ENCODE measurements at places on chromosomes 12 and 14. TPM values are rescaled to one million over a fixed set of nuclear protein-coding genes. Genes with fewer than 3 reads are reported as not detected.

GRCh38 chr14:67359775-67360469, at the start of the genes ATP6V1D and EIF2S1:
Gene ATP6V1D, minus strand, starts transcription at chr14:67359804. Its CDS starts 106 bp downstream, at chr14:67359698.
Gene EIF2S1, plus strand, starts transcription at chr14:67360328. Its CDS starts 4,440 bp downstream, at chr14:67364768.
- DNase-seq: peak; percentile 99

KRT6C gene
- polyA plus RNA-seq: not detected

OR9K2 gene
- polyA plus RNA-seq: not detected

GRCh38 chr12:94191023-94191422, 42.6 kb downstream of the PLXNC1 start:
- DNase-seq: no peak

PKP2 gene
- 21.0 TPM for polyA plus RNA-seq

GRCh38 chr12:50647031-50647430, 116.9 kb upstream of the ATF1 start:
- peak; percentile 31 for DNase-seq

PRB2 gene
- not detected for polyA plus RNA-seq

DNA sequence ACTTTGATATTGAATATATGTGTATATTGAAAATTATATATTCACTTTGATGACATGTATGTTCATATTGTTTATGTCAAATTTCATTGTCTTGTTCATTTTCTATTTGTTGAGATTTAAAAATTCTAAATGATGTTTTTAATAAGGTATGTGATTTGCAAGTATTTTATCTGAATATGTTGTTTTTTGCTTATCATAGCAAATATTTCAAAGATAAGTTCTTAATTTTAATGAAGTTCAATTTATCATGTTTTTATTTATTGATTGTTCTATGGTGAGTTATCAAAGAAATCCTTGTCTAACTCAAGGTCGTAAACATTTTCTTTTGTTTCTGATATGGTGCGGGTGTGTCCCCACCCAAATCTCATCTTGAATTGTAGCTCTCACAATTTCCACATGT, 45.2 kb downstream of the OR9K2 start:
- no peak for DNase-seq

FUT8 gene
- 17.0 TPM for polyA plus RNA-seq

DNA sequence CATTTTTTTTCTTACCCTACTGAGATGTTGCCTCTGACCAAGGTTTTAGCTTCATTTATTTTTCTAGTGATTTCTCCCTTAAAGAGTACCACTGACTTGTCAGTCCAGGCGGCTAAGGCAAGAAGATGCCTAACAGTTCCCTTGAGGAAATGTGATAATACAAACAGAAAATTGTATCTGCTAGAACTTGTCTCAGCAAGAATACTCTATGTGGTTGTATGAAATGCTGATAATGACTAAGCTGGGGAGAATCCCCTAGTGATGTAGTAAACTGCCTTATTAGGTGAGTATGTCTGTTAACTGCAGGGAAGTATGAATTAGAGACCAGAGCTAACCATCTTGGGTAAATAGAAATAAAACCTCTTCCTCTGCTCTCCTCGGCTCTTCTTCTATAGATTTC, 6.7 kb downstream of the C12orf54 start:
- DNase-seq: no peak

- DNase-seq: no peak
Observed at GRCh38 chr12:126198966-126199692, 1133.9 kb downstream of the AACS start.

TSPAN19 gene
- 0.49 TPM for polyA plus RNA-seq

- DNase-seq: no peak
Observed at GRCh38 chr12:2435511-2435910, 359.3 kb upstream of the FKBP4 start.

- DNase-seq: no peak
Observed at GRCh38 chr12:71566655-71567054, 97.0 kb downstream of the ZFC3H1 start.

FAM222A gene
- 8.3 TPM for polyA plus RNA-seq

LAG3 gene
- polyA plus RNA-seq: 1.1 TPM

- peak; percentile 19 for DNase-seq
Observed at GRCh38 chr12:7638064-7638759, 27.5 kb downstream of the APOBEC1 start.

ADAM20 gene
- polyA plus RNA-seq: 0.06 TPM

GRCh38 chr14:72921396-72921795, 4.9 kb upstream of the DCAF4 start:
- no peak for DNase-seq

DNA sequence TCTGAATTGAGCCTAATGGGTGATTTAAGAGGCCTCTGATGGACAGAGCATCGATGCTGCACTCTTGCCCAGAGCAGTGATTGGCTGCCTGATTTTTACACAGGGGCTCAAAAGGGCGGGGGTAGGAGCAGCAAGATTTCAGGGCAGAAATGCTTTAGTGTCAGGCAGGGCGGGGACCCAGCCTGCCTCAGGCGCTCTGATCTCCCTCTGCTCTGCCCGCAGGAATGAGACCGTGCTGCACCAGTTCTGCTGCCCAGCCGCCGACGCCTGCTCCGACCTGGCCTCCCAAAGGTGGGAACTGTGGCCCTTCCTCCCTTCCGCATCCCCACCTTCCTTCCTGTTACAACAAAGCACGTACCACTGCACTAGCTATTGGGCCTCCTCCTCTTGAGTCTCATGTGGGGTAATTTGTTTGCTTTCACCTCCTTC, 32.4 kb downstream of the IQSEC3 start:
- no peak for DNase-seq

DNA sequence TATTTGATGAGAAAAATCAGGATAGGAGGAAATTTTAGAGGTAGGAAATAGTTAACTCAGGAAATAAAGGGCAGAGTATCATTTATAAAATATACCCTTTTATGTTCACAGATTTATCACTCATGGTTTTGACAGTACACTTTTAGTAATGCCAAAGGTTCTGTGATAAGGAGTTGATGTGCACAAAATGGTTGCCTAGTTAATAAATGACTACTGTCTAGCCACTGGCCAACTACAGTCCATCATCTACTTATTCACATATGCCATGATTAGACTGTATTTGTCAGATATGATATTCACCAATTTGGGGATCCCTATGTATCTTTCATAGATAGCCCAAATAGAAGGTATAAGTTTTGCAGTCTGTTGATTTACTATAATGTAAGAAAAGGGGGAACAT, 19.2 kb upstream of the GXYLT1 start:
- no peak for DNase-seq

C1S gene
- 43.0 TPM for polyA plus RNA-seq

GRCh38 chr12:90090929-90091651, 382.5 kb upstream of the ATP2B1 start:
- no peak for DNase-seq

NANOG gene
- 0.09 TPM for polyA plus RNA-seq

SDR9C7 gene
- polyA plus RNA-seq: 0.21 TPM

DNA sequence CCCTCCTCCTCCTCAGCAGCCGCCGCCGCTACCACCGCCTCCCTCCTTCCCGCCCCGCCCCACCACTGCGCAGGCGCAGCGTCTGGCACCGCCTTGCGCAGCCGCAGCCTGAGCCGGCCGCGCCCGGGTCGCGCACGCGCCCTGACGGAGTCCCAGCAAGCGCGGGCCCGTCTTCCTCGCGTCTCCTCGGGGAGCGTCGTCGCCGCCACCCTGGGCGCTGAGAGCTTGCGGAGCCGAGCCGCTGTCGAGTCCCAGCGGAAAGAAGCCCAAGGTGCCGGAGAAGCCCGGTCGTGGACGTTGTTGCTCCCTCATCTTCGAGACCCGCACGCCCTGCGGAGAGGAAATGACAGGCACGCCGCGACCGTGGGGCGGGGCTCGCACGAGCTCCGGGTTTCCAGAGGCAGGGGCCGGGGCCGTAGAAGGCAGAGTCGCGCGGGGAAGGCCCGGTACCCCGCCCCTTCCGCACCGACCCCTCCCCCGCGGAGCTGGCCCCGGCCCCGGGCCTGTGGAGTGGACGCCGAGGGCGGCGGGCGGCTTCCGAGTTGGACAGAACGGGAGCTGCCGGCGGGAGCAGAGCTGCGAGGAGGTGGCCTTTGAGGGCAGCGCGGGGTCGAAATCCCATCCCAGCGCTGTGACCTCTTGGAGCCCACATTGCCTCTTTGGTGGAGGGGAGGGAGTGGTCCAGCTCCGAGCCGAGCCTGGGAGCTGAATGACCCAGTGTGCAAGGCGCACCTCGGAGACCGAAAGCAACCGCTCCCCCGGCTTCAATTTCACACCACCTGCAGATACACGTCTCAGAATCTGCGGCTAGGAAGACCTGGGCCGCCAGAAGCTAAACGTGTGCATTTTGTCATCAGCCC, 469 bp upstream of the RAB35 start:
- peak; percentile 93 for DNase-seq

- no peak for DNase-seq
Observed at GRCh38 chr12:21369141-21369980, 3.3 kb upstream of the IAPP start.

DNA sequence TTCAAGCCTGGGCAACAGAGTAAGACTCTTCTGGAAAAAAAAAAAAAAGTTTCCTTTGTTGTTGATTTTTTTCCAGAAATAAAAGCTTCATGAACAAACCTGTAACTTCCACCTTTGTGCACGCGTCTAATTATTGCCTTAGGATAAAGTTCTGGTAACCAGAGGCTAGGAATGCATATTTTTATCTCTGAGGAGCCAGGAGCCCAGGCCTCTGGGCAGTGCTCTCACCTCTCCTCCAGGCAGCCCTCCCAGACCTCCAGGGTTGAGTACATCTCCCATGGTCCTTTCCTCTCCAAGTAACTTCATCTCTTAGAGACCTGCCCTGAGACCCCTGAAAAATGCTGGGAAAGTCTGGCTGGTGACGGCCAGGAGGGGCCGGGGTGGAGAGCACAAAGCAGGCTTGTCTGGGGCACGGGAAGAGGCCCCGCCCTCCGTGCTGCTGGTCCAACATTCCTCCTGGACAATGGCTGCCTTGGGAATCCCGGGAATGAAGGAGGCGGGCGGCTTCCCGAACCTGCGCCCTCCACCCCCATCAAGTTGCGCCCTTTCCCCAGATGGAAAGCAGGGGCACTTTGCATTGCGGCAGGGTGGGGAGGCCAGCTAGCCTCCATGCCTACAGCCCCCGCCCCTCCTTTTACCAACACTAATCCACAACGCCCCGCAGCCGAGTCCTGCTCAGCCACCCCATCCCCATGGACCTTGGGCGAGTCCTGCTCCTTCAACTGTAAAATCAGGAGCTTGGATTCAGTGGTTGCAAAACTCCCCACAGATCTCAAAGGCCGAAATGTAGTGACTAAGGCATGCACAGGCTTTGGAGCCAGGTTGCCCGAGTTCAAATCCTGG, 7.3 kb upstream of the FIGNL2 start:
- no peak for DNase-seq

DNA sequence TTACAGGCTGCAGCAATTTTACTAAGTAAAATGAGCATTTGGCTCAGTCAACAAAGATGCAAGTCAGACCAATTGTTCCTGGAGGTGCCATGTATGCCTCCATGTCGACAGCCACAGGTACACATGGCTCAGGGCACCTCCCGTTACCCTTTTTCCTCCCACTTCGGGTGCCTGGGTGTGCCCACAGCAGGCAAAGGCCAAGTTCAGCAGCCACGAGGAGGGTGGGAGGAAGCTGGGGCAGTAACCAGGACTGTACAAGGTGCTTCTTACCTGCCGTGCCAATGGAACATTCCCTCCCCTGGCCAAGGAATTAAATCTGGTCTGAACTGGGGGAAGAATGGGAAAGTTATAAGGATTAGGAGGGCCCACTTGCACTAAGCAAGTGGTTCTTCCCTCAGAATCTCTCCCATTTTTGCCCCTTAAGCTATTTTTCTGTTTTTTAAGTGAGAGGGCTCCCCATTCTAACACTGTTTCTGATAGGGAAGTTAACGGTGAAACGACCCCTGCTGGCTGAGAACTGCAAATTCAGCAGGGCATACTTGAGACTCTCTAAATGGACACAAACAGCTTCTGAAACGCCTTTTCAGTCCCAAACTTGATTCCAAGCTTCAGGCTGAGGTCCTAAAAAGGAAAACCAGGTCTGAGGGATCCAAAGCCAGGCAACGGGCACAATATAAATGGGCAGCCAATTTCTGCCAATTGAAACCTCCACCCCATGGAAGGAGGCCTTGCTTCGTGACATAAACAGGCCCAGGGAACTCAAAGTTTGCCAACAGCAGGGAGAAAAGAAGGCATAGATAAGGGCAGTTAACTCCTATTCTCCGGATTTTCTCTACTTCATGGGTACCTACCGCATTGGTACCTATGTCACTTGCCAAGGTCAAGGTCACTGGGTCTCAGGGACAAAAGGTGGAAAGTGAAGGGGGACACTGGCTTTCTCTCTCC, 24.8 kb downstream of the CLECL1 start:
- DNase-seq: peak; percentile 20

DNA sequence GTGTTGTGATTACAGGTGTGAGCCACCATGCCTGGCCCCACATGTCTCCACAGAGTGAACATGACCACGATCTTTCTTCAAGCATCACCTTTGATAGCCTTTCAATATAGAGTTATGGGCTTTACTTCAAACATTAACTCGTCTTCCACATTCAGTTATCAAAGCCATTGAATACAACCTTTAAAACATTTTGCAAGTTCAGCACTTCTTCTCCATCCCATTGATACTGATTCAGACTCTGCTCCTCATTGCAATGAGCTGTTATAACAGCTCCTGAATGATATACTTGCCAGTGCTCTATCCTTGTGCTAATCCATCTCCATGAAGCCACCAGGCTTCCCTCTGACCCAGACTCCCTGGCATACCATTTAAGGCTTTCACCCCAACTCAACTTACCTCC, 223.5 kb upstream of the EEA1 start:
- DNase-seq: no peak

TOMM20L gene
- 2.3 TPM for polyA plus RNA-seq

DNA sequence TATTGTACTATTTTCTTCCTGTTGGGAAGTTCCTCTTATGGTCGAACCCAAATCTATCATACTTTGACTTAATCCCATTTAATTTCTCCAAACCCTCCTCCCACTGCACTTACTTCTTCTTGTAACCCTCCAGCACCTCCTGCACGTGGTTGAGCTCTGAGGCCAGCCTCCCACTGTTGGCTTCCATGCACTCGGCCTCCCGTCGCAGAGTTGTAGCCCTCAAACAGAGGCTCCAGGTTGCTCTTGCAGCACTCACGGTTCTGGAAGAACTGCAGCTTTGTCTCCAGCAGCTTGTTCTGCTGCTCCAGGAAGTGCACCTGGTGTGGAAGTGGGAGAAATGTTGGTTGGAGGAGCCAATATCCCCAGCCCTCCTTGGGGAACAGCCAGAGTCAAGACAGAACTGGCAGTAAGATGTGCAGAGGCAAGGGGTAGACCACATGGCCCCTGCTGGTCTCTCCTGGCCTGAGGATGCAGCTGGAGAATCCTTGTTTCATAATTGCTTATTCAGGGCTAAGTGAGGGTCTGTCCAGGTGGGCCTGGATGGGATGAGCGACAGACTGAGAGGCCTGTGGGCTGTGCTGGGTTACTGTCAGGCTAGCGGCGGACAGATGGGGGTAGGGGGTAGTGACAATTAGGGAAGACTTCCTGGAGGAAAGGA, 18.4 kb upstream of the KRT86 start:
- DNase-seq: no peak

TBX3 gene
- polyA plus RNA-seq: 77.6 TPM

CCDC177 gene
- polyA plus RNA-seq: 0.10 TPM

CCDC197 gene
- not detected for polyA plus RNA-seq

LRFN5 gene
- polyA plus RNA-seq: 9.3 TPM

DNA sequence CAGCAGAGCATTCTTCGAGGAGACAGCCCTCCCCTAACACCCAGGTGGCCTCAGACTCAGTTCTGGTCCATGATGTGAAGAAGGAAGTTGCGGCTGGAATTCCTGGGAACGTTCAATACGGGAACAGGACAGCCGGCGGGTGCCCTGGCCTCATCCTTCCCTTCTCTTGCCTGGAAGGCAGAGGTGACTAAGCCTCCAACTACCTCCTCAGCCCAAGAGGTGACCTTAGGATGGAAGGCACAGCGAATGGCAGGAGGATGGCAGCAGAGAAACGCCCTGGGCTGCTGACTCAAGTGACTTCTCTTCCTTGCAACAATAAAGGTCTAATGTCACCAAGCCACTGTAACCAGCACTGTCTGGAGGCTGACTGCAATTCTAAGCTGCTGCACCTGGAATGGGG, 36.1 kb downstream of the DHX37 start:
- no peak for DNase-seq
